NCI-H2227 treated with DMSO at 0.1 percent for 48 hours (cell line): ENCODE measurements at places on chromosomes 12 and 14.
A peak's percentile ranks its signal among the peaks of the same experiment; 100 is the strongest.

DNA sequence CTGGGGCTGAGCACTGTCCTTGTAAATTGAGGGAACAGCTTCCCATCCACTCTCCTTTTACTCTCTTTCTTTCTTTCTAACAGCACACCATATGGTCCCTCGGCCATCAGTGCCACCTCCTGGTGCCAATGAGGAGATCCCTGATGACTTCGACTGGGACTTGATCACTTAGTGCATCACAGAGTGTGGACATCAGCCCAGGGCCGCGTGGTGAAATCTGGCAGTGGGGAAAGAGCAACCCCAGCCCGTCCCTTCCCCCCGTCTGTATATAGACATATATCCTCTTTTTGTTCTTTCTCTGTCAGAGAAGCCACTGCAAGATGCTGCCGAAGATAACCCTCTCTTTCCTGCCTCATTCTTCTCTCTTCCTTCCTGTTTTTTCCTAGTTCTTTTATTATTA lies 13.5 kb downstream of the C3AR1 start:
- no peak for DNase-seq

GRCh38 chr12:42593874-42594273 lies 4.3 kb upstream of the PRICKLE1 start:
- no peak for DNase-seq

DNA sequence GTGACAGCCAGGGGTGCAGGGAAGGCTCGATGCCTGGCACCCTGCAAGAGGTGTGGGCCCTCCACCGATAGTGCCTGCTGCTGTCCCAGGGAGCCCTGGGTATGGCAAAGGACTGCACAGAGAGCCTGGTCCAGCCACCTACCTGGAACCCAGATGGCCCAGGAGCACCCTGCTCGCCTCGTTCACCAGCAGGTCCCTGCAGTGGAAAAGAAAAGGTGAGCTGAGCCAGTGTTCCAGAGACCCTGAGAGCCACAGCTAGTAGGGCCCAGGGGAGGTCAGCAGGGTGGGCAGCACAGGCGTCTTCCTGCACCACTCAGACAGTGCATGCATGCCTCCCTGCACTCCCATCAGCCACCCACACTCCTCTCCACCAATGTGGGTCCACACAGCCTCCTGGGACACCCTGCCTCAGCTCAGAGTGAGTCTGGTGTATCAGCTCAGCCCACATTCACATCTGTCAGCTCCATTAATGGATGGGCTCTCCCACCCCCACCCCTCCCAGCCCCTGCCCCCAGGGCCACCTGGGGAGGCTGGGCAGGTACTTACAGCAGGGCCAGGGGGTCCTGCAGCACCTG lies 20.2 kb downstream of the TMEM106C start:
- no peak for DNase-seq

- DNase-seq: no peak
Observed at GRCh38 chr12:3416670-3417069, 74.3 kb upstream of the PRMT8 start.

DNA sequence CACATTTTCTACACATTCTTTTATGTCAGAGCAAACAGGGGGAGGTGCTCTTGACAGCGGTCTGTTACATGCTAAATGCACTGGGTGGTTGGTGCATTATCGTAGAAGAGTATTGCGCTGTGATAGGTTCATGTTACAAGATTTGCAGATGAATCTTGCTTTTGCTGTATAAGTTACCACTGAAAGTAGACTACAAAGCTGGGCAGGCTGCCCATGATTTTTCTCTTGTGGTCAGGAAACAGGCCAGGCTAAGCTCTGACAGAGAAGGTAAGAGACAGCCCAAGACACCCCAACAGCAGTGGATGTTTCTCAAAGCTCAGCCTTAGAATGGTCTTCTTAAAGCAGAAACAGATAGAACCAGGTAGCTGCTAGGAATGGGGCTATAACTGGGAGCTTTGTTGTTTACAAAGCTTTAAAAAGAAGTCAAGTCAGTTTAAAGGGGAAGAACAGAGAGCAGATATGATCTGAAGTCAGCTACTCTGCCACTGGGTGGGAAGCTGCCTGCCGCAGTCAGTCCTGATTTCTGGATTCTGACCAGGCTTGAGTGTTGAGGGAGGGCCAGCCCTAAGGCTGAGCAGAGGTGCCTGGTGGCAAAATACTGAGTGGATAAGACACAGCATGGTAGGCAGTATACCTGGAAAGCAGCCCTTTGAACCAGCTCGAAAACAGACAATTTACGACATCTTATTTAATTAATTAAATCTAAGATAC lies 9.4 kb downstream of the KCNA1 start:
- no peak for DNase-seq

- DNase-seq: no peak
Observed at GRCh38 chr12:106249411-106250135, 1.8 kb upstream of the CKAP4 start.

DNA sequence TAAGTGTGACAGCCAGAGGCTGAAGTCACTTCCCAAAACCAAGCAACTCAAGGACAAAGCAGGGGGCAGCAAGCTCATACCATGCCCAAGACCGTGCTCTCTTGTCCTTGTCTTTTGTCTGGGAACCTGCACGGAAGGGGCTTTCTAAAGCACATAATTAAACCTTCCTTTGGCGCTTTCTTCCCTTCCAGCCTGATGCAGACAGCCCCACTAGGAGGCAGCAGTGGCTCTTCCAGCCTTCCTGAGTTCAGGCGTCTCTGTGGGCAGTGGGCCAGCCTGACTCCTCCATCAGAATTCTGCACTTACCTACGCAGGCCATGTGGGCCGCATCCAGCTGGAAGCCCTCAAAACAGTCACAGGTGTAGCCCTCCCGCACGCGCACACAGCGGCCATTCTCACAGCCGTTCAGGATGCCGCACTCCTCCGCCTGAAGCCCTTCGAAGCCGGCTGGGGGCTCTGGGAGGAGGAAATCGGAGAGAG lies 7.6 kb downstream of the ISCA2 start:
- DNase-seq: peak; percentile 76

DNA sequence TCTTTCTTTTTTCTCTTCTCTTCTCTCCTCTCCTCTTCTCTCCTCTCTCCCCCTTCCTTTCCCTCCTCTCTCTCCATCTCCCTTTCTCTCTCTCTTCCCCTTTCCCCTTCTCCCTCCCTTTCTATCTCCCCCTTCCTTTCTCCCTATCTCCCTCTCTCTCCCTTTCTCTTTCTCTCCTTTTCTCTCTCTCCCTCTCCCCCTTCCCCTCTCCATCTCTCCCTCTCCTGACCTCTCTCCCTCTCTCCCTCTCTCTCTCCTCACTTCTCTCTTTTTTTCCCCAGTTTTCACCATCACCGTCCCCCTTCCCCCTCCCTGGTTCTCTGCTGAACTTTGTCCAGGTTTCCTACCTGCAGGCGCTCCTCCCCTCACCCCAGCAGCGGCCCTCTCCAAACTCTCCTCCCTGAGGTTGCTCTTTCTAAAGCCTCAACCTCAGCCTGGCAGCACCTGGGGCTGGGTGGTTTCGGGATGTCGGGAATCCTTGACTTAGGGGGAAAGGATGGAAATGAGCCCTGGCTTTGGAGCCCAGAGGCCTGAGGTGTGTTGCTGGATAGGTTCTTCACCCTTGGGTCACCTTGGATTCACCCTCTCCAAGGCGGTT lies 14.7 kb upstream of the TBX3 start:
- DNase-seq: no peak

GRCh38 chr14:102056694-102057442 lies 30.0 kb downstream of the HSP90AA1 start:
- DNase-seq: no peak

- no peak for DNase-seq
Observed at GRCh38 chr14:22476005-22476751, 112.8 kb downstream of the DAD1 start.

- DNase-seq: no peak
Observed at GRCh38 chr12:70590549-70591226, 46.5 kb downstream of the PTPRB start.

DNA sequence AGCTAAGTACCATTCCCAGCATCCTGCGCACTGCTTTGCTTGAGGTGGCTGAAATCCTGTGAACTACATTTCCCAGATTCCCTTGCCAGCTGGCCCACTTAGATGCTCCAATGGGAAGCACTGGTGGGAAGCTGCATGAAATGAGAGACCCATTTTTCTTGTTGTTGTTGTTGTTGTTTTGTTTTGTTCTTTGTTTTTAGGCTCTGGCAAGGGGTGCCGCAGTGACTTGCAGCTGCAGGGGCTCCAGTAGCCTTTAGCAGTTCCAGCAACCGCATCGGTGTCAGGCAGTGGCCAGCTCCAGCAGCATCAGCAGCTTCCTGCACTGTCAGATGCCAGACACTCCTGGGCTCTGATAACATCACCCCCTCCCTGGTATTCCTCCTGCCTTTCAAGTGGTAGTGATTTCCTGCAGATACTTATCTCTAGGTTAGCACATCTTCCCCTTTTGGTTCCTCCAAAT lies 8.8 kb upstream of the EGLN3 start:
- peak; percentile 27 for DNase-seq

DNA sequence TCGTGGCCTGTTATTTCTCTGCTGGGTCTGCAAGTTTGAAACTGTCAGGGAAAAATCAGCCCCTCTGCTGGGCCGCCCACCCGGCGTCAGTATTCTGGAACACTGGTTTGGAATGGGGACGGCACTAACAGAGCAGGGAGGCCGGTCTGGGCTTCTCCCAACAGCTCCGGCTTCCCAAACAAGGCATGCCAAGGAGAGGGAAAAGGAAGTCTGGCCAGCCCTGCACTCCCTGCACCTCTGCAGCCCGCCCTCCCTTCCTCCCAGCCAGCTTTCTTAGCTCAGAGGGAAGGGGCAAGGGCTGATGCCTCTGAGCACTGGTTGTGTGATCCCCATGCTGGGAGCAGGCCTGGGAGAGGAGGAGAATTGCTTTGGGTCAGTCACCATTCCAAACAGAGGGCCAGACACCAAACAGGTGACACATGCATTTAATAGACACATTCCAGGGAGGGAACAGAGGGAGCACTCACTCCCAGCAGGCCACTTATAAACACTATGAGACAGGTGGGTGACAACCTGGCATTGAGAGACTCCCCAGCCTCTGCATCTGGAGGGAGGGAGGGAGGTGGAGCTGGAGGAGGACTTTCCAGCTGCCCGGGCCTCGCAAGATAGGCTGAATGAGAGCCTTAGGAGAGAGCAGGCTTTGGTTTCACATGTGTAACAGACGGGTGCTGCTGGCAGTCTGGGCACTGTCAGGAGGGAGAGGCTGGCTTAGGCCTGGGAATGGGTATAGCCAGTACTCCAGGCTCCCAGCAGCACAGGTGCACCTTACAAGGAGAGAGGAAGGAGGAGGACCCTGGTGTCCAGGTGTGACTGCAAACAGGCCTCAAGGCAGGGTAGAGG lies 10.3 kb downstream of the KRT75 start:
- no peak for DNase-seq

DNA sequence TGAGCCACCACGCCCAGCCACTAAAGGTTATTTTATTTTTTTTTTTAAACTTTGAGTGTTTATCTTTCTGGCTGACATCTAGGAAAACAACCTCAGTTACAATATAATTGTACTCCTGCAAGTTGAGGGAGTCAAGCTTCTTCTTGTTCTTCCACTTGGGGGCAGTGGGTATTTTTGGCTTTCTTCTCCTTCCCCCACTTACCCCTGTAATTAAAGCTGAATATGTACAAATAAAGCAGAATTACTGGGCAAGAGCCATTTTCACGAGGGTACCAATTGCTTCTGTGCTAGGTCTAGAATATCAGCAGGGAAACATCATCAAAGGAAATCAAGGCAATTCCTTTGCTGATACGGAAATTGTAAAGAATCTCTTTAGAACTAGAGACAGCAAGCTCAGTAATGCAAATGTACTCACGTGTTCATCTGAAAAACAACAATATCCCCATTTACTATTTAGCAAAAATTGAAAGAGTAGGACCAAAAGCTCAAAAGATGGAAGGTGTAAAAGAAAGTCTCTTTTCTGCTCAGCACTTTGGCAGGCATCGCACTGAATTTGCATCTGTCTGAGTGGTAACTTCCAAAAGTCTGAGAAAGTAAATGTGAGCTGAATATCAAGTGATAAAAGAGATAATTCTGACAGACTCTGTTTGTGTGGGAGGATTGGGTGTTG lies 72.8 kb downstream of the TAOK3 start:
- no peak for DNase-seq

GRCh38 chr14:71175491-71175890 lies 268.2 kb downstream of the PCNX1 start:
- DNase-seq: no peak

DNA sequence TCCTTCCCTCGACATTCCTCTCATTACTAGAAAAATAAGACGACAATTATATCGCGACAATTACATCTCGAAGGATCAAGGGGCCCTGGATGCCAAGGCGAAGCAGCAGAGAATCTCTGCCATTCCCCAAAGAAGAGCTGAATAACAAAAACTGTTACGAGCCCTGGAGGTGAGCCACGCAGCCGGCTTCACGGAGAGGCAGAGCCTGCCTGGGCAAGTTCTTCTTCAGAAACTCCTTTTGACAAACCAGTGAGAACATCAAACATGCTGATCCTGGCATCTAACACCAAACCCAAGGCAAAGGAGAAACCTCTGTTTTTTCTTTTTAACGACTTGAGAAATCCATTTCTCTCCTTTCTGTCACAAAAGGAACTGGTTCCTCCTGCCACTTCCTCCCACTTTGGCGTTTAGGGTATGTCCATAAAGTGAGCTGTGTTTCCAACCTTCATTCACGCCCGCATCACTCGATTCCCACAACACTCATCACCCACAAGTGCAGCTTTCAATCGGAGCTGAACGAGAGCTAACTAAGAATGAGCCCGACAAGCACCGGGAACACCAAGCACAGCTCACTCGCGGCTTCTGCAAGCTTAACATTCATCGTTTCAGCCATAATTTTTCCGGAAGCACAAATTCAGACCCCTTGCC lies 21.5 kb downstream of the CCDC88C start:
- no peak for DNase-seq

DNA sequence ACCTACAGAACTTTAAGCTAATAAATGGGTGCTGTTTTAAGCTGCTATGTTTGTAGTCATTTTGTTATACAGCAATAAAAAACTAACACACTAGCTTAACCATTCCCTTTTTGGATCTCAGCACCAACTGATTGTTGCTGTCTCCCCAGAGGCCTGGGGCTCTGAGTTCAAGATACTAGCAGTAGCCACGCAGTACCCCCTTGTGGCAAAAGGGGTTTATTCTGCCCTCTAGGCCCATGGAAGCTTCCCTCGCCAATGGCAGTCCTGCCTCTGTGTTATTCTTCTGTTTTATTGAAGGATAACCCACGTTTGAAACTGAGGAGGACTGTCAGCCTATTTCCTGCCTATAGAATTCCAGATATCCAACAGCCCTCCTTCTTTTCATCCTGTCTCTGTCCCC lies 455.3 kb upstream of the ATP2B1 start:
- DNase-seq: no peak

- DNase-seq: no peak
Observed at GRCh38 chr12:121364683-121365121, 12.5 kb upstream of the ANAPC5 start.

- DNase-seq: no peak
Observed at GRCh38 chr12:82721726-82722125, 35.0 kb downstream of the TMTC2 start.

- no peak for DNase-seq
Observed at GRCh38 chr12:94761559-94761958, 111.2 kb upstream of the TMCC3 start.

- DNase-seq: no peak
Observed at GRCh38 chr14:81516986-81517797, 16.5 kb downstream of the SEL1L start.

- no peak for DNase-seq
Observed at GRCh38 chr12:19826980-19827550, 387.8 kb downstream of the AEBP2 start.
